Tibial nerve (tissue), 4 donors: ENCODE measurements at places on chromosomes 2 and 18.

- no peak for DNase-seq
Observed at GRCh38 chr2:176468457-176469113, 199.3 kb downstream of the MTX2 start.

DNA sequence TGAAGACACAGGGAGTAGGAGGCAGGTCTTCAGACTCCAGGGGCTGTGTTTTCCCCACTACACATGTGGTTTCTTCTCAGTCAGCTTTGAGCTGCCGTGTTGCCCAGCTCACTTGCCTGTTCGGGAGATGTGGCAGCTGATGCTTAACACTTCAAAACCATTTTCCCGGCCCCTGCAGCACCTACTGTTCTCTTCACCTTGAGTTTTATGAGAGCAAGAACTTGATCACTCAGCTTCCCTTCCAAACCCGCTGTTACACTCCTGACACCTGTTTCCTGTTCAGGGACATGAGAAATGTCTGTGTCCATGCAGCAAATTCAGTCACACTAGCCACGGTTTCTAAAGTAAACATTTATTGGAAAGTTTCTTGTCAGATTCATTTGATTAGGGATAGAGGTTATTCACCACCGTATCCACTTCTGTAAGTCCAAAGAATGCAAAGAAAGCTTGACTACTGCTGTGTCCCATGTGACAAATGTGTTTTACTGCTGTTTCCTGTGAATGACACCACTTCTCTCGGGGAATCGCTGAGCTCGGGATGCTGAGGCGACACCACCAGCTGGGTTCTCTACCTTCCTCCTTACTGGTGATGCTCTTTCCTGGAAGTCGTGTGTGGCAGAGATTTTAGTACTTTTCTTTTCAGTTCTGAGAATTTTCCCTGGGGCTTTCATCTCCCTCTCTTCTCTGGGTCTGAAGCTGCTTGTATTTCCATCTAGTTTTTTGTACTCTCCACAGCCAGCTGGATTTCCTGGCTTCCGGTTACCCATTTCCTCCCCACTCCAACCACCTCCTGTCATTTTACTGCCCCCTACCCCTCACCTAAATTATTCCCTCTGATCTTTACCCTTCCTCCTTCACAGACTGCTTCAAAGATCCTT, 91.7 kb downstream of the KLF7 start:
- no peak for DNase-seq

DNA sequence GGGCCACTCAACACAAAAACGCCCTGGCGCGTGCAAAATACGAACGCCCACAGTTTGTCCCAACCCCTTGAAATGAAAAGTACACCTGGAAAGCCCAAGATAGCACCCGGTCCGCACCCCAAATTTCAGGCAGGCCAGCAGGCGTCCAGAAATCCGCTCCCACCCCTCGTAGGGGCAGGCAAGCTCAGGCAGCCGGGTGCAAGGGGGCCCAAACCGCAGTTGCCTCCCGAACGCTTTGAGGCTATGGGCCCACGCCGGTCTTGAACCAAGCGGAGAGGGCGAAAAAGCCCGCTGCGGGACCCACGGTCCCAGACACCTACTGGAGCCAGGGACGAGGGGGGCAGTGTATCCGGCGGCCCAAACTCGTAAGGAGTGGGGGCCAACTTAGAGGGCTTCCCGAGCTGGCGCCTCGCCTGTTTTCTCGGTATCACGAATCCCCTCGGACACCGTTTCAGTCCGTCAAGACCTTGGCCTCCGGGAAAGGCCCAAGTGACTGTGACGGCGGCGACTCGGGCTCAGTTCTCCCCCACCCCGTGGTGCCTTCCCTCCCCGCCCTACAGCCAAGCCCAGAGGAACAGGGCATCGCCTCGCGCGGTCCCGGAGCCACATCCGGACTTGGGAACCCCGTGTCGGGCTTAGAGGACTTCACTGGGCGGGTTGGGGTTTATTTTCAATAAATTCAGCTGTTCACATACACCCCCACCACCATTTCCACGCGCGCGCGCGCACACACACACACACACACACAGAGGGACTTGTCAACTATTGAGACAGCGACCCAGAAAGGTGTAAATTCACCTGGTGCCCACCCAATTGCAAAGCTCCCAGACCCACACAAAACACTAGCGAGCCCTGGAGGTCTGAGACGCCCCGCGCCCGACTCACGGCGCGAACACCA, 6.2 kb upstream of the SATB2 start:
- no peak for DNase-seq

- no peak for DNase-seq
Observed at GRCh38 chr2:118094503-118094902, 6.2 kb downstream of the INSIG2 start.

- no peak for DNase-seq
Observed at GRCh38 chr2:240988146-240988545, 10.3 kb upstream of the SNED1 start.

DNA sequence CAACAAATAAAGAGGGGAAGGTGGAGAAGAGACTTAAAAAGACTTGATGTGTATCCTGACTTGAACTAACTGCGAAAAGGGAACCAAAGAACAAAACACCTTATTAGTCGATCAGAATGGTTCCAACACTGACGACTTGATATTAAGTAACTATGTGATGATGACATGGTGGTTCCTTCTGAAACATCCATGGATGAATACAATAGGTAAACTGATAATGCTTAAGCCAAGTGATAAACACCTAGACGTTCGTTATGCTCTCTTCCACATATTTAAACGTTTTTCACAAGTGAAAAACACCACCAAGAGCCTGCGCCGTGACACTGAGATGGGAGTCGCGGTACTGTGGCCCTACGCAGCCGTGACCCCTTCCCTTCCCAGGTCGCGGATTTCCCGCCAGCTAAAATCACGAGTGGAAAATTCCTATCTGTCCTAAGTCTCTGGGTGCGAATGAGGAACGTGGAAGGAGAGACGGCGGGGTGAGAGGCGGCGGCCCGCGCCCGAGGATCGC, 797 bp downstream of the TTC32 start:
- DNase-seq: no peak

DNA sequence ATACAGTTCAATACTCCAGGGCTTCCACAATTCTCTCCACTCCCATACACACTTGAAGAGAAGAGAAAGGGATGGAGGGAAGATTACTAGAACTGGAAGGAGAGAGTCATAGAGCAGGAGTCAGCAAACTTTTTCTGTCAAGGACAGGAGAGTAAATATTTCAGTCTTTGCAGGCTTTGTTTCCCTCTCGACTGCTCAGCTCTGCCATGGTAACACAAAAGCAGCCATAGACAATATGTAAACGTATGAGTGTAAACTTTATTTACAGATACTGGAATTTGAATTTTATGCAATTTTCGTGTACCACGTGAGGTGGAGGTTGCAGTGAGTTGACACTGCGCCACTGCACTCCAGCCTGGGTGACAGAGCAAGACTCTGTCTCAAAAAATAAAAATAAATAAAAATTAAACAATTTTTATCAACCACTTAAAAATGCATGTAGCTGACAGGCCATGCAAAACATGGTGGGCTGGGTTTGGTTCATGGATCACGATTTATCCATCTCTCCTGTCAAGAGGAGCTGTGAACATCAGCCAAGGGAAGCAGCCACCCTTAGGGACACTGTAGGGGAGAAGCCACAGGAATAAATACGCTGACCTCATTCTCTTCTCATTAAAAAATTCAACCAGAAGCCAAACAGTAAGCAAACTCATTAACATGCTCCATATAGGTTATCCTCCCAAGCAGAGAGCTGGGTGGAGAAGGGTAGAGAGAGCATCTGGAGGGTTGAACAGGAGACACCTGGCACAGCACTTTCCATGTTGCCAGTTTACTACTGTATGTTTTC, 266.4 kb upstream of the FN1 start:
- DNase-seq: no peak

DNA sequence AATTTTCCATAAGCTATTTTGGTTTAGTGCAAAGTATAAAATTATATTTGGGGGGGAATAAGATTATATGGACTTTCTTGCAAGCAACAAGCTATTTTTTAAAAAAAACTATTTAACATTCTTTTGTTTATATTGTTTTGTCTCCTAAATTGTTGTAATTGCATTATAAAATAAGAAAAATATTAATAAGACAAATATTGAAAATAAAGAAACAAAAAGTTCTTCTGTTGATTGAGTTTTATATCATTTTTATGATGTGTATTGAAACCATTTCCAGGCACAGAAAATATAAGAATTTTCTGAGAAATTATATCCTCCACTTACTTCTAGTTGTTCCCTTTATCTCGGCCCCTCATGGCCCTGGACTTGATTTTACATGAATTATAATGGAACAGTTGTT, 3.7 kb downstream of the CCL20 start:
- DNase-seq: no peak

- DNase-seq: no peak
Observed at GRCh38 chr18:3605954-3606443, 156.0 kb downstream of the TGIF1 start.

- no peak for DNase-seq
Observed at GRCh38 chr2:215895330-215895729, 118.0 kb downstream of the MREG start.

DNA sequence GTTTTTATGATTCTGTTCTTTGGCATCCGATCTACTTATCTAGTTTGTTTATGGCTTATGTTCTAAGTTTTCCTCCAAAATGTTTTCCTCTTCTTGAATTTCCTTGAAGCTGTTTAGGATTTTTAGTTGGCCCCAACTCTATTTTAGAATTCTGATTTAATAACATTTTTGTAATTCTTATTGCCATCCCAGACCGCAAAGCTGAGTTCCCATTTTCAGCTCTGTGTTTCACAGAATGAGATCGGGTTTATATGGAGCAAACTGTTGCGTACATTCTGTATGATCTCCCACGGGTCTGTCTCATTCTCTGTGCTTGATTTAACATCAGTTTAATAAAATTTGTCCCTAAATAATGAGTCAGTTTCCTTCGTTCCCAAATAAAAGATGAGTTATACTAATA, 59.3 kb downstream of the DPP4 start:
- DNase-seq: no peak

DNA sequence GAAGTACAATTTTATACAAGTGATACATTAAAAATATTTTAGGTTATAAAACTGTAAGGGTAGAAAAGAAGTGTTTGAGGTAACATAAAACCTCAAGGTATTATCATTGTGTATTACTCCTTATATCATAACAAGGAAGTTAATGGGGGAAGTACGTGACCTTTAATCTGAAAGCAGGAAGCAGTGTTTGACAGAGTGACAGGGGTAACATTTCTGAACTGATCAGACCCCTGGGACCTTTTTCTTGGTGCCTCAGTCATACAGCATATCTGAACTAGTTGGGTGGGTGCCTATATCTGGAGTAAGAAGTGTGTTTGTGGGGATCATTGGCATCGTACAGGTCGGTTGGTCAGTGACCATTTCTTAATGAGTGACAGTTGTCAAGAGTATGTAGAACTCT, 43.0 kb downstream of the MALT1 start:
- no peak for DNase-seq

- no peak for DNase-seq
Observed at GRCh38 chr2:24380820-24381219, 20.5 kb upstream of the ITSN2 start.

DNA sequence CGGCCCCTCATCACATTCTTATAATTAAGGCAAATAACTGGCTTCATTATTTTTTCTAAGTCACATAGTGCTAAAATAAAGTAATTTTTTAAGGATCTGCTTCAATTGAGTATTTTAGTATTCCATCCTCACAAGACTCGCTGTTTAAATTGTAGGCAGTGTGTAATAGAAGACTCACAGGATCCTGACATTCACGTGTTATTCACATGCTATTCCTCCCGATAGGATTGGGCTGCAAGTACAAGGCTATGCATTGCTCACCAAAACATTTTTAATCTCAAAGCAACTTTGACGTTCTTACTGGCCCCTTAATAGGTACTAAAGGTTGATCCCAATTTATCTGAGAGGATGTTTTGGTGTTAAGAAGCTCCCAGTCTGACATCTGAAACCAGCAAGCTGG, 127.6 kb upstream of the L3MBTL4 start:
- DNase-seq: no peak

GRCh38 chr2:237626813-237627440, 460 bp upstream of the LRRFIP1 start:
- DNase-seq: no peak

GRCh38 chr18:79404567-79404910, 8.8 kb downstream of the NFATC1 start:
- no peak for DNase-seq

DNA sequence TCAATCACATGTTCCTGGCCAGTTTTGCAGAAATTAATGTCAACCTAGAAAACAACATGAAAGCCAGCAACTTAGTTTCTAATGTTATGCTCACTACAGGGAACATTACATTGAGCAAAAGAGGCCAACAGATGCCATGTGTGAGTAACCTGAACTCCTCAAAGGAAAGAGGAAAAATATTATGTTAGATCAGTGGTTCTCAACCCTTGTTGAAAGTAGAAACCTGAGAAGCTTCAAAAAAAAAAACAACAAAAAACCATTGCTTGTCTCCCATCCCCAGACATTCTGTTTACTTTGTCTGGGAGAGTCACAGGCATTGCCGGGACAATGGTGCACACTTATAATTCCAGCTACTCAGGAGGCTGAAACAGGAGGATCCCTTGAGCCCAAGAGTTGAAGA, 57.7 kb downstream of the METTL4 start:
- no peak for DNase-seq

DNA sequence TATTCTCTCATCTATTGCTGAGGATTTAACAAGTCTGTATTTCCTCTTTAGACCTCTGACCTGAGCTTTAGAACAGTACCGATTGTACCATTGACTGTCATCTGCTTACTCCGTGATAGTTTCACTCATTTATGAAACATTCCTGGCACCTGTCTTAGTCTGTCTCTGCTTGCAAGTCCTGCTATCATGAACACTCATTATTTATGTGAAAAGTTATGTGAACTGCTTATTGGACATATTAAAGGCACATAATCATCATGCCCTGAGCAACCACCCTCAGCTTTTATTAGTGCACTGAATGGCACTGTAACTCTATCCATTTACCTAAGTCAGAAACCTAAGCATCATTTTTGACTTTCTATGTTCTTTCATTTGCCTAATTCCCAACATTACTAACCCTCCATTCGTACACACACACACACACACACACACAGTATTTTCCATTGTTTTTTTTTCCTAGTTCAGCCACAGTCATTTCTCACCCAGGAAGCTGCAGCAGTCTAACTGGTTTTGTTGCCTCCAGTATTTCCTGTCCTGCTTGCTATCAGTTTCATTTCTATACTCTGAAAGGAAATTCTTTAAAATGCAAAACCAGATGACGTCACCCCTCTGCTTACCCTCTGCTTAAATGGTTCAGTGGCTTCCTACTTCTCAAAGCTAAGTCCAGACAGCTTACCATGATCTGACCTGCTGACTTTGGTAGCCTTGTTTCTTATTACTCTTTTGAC, 146.1 kb downstream of the HAUS1 start:
- no peak for DNase-seq

GRCh38 chr2:238711346-238711745, 136.5 kb upstream of the TWIST2 start:
- DNase-seq: no peak
